ENCODE measurements at places on chromosomes 2 and 18.

DNA sequence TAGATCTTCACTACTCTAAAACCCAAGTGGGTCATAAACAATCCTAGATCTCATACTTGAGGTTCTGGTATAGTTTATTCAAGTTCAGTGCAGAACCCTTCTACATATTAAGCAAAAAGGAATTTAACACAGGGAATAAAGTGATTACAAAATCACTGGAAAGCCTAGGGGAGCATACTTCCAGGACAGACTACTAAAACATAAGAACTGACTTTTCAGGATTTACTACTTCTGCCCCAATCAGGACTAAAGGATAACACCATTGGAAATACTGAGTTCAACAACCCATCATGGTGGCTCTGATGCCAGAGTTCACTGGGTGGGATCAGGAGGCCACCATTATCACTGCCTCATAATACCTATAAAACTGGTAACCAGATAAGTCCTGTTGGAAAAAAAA, 123.6 kb downstream of the DNAH7 start:
- no peak for DNase-seq

DNA sequence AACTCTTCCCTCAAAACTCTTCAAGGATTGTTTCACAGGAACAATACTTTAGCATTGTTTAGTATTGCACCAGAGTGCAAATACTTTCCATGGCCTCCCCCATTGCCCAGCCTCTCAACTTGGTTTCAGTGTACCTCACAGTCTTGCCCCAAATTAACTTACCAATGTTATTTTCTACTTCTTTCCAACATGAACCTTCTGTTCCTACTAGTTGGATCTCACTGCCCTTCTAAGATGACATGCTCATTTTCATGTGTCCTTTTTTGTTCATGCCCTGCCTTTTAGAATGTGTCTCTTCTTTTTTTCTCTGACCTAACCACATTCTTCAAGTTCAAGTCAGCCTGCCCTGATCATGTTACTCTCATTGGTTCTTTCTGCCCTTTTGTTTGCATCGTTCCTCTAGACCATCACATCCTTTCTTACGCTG, 4.1 kb downstream of the SPATS2L start:
- DNase-seq, result no peak

DNA sequence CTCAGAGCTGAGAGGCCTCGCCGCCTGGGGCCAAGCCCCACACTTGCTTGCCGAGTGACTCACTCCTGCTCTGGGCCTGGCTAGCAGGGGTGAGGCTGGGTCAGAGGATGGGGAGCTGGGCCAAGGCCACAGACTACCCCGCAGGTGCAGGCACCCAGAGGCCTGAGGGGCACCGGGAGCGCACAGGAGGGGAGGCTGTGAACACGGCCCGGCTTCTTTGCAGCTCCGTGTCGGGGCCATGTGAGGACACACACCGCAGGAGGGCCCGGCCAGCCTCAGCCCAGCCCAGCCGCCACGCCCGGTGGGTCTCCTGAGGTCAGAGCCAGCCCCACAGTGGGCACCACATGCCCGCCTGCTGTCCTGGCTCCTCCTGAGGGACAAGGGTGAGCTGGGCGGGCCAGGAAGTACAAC, 8.4 kb downstream of the GPC1 start:
- no peak for DNase-seq

DNA sequence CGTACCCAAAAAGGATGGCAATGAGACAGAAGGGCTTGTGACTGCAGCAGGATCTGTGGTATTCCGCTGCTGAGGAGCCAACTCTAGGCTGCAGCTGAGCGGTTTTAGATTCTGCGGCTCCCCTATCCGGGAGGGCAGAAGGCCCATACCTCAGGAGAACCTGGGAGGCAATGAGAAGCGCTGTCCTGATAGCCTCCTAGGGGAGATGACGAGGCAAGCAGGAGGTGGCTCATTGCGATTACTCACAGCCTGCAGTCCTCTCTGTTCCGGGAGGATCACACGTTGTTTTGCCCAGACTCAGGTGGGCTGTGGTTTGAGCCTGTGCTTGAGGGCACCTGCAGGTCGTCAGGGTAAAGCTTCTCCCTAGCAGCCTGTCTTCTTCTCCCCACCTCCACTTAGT, 65.1 kb downstream of the COA5 start:
- no peak for DNase-seq

- DNase-seq, result no peak
Measured at GRCh38 chr2:153005071-153005730, 286.8 kb downstream of the ARL6IP6 start.
